Stimulated activated effector memory CD8-positive, alpha-beta T cell treated with anti-CD3 and anti-CD28 coated beads, Interleukin-12 subunit alpha, Interleukin-12 subunit beta, amount 100 ng/mL, for 72 hours (primary cell): ENCODE measurements at places on chromosomes 2 and 18.

DNA sequence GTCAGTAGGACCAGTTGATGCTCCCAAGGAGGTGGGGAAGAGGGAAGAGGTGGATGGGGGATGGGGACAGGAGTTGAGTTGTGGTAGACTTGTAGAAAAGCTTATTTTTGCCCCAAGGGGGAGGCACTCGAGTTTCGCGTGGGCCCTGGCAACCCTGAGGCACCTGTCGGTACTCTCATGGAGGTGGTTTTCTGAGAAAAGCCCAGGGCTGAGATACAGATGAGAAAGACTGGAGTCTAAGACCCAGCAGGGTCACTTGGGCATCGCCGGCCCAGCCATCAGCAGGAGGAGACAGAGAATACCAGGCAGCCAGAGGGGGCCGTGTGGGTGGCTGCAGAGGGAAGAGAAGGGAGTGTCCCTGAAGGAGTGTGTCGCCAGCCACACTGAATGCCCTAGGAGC lies 57.7 kb upstream of the HPCAL1 start:
- no peak for DNase-seq

DNA sequence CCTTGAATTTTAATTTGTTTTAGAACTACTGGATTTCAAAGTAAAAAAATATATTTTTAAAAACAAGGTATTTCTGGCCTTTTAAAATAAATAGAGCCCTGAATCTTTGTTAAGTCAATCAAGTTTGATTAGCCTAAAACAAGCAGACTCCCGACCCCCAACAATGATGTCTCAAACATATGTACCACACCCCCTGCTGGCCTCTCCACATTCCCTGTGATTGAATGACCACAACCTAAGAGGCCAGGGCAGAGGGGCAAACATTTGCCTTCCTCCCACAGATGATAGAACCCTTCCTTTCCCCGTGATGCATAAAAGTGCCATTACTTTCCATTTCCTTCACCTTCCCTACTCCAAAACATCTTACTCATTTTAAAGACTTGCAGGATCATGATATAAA lies 130.9 kb downstream of the STK39 start:
- DNase-seq, result no peak

- DNase-seq, result no peak
These were observed 36.3 kb downstream of the SPAG16 start for GRCh38 chr2:213320604-213321003.

- no peak for DNase-seq
These were observed 42.2 kb downstream of the CD302 start for GRCh38 chr2:159755788-159756187.

- DNase-seq, result no peak
These were observed 53.9 kb upstream of the CYTIP start for GRCh38 chr2:157497638-157498314.
